ENCODE measurements at places on chromosomes 2 and 18.
A peak's percentile ranks its signal among the peaks of the same experiment; 100 is the strongest.

GRCh38 chr18:63578357-63578958 lies 8.7 kb upstream of the SERPINB13 start:
- DNase-seq, result peak; percentile 35

DNA sequence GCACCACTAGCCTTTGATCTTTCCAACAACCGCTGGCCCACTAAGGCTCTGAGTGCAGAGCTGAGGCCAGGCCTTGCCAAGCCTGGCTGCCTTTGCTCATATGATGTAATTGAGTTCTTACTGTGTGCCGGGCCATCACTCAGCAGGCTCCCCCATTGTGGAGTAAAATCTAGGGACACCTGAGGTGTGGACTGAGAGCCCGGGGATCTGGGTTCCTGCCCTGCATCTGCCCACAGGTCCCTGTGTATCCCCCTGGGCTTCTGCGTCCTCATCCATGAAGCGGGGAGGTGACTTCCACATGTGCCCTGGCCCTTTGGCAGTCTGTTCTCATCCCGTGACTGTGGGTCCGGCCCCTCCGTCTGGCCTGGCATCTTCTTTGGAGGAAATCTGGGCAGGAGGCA lies 33.8 kb downstream of the GREB1 start:
- no peak for DNase-seq

DNA sequence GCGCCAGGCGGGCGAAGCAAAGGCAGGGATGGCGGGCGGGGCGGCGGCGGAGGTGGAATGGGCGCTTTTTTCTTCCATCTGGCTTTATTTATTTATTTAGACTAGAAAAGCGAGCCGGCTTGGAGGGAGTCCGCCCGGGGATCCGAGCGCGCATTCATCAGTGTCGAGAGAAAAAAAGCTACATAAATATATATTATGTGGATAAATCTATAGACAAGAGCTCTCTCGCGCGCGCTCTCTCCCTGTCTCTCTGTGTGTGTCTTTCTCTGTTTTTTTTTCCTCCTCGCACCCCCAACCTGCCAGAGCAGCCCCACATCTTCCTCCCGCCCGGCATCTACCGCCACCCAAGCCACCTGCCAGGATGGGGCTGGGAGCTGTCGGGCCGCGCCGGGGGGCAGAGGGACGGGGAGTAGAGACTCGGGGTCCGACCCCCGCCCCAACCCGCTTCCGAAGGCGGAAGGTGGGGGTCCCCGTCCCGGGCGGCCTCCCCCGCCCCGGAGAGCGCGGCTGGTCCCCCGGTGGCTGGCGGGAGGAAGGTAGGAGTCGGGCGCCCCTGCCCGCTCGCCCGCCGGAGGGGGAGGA lies 972 bp upstream of the CELF4 start:
- DNase-seq, result no peak

DNA sequence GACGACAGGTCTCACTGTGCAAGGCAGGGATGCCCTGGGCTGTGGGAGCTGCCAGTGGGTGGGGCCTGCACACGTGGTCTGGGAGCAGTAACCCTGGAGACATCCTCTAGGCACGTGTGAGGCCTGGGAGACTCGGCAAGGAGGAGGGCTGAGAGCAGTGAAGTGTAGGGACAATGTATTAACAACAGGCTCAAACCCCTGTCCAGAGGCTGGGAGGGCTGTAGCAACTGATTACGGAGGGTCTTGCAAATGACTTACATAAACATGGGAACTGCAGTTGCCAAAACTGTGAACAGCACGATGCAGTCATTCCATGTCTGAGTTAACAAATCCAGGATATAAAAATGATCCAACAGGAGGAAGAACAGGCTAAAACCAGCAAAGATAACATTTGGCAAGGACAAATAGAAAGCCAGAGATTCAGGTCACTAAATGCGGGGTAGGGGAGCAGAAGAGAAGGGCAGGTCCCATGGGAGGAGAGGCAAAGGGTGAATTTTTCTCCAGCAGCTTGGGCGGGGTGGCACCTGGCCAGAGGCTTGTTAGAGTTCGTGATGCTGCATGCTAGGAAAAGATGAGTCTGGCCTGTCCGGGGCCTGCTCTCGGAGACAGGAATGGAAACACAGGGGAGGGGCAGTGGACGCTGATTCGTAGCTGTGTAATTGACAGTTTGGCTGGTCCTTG lies 44.9 kb downstream of the CYP27C1 start:
- no peak for DNase-seq

DNA sequence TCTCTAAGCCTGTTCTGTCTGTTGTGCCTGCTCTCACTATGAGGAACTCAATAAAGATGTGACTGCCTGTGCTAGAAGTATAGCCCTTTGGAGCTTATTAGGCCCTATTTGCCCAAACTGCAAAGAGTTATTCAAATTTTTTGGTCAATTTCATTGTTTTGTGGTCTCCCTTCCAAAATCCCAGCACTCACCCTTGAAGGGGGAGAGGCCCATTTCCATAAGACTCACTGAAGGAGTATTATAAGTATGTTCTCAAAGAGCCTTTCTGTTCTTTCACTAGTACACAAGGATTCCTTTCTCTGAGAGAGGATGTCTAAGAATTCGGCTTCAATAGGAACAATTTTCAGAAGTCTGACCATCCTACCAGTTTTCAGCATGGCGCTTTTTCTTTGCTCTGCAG lies 641.9 kb upstream of the REG3G start:
- DNase-seq, result no peak

- no peak for DNase-seq
Measured at GRCh38 chr2:124327303-124327702, 302.2 kb downstream of the CNTNAP5 start.

- no peak for DNase-seq
Measured at GRCh38 chr2:51031021-51031780, 731 bp downstream of the NRXN1 start.

DNA sequence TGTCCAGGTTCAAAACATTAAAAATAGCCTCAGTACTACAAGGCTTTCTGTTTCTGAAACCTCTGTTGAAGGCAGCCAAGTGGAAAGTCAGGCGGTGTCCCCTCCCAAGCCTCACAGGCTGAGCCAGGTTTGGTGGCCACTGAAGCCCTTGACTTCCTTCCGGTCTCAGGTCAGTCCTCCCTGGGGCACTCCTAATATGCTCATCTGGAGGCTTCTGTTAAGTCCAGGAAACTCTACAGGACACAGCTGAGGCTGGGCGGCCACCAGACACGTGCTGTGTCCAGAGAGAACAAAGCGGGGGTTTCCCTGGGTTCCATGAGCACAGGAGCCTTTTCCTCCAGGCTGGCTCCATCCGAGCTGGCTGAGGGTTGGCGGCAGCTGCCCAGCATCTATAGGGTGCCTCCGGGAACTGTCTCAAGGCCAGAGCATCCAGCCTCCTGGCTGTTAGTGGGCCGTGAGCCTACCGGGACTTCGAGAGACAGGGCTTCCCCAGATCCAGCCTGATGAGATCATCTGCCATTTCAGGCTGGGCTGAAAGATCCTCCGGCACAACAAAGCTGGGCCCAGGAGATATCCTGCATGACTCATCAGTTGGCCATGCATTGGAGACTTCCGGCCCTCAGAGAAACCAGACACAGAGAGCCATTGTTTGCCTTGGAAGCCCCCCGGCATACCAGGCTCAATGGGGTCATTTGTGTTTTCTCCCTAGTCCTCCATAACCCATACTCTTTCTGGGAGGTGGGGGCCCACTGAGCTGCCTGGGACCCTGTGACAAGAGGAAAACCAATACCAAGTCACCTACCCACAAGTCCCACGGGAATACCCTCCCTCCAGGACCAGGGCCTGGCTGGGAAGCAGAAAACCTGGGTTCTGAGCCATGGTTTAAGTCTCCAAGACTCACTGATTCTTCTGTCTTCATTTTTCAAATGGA lies 71.7 kb downstream of the HS1BP3 start:
- peak; percentile 64 for DNase-seq

- DNase-seq, result no peak
Measured at GRCh38 chr18:50956116-50956515, 11.7 kb upstream of the ELAC1 start.

DNA sequence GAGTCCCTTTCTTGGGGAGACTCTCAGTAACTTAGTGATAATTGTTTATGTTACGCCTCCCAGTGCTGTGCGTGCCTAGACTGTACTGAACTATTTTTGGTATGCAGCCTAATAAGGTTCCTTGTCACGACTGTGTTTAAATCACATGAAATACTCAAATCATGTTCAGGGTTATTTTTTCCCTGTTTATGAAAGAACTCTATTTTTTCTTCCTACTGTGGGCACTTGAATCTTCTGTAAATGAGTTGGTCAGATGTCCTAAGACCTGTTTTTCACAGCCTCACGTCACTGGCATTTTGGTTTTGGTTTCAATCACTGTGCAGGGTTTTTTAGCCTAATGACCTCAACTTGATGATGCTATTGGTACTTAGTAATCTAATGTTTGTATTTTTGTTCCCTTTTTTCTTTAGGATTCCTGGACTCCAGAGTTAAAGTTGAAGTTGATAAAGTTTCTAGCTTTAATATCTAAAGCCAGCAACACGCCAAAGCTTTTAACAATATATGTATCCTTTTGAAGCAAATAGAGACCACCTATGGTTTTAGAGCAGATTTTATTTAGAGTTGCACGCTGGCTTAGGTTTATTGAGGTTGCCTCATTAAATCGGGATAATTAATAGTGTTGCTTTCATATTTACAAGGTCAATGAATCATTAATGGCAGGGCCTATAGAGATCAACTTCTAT lies 24.0 kb downstream of the ARMC9 start:
- no peak for DNase-seq

GRCh38 chr2:25062511-25062917 lies 20.6 kb downstream of the EFR3B start:
- DNase-seq, result no peak

- DNase-seq, result no peak
Measured at GRCh38 chr2:236169151-236169721, 1.1 kb upstream of the GBX2 start.

DNA sequence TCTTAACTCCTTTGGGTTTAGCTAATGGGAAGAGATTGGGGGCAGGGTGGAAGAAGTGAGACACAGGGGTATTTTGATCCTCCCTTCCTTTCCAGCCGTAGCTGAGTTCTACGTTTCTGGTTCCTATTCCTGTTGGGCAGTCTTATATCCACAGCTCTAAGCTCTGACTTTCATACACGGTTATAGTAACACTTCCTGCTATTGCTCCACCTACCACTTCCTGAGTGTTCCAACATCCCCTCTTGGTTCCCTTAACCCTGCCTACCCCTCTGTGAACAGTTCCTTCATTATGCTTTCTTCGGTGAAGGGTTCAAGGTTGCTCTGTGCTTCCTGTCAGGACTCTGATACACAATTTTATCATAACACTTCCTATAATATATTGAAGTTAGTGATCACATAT lies 205.1 kb downstream of the DNAH7 start:
- no peak for DNase-seq

- DNase-seq, result no peak
Measured at GRCh38 chr2:219172231-219173154, 2.7 kb upstream of the SLC23A3 start.

GRCh38 chr18:65365245-65365980 lies 385.4 kb upstream of the CDH7 start:
- DNase-seq, result no peak

GRCh38 chr2:26503231-26503880 lies 25.4 kb upstream of the OTOF start:
- DNase-seq, result peak; percentile 49

GRCh38 chr18:11293794-11294193 lies 144.4 kb upstream of the PIEZO2 start:
- no peak for DNase-seq

DNA sequence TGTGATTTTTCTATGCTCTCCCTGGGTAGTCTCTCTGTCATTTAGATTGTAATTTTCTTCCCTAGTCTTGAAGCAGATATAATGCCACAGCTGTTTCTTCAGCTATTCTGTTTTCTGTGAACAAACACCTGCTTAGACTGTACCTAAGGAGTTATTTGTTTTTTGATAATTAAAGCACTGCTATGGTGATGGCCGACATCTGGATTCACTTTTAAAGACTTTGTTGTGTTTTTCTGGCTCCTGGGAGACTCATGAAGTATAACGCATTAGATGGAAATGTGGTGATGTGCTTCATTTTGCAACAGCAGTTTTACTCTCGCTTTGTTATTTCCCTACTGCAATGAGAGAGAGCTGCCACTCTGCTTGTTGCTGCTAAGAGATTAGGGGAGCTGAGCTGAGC lies 15.7 kb upstream of the C2orf69 start:
- no peak for DNase-seq

DNA sequence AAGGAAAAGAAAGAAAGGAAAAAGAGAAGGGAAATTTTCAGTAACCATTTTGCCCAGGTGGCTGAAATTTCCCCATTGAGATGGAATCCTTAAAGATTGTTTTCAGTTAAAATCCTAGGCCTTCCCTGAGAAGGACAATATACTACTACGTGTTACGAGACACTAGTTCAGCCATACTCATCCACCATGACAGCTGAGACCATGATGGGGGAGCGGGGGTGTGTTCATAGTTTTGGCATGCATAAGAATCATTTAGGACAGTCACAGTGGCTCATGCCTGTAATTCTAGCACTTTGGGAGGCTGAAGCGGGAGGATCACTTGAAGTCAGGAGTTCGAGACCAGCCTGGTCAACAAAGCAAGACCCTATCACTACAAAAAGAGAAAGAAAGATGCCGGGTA lies 28.0 kb downstream of the PLA2R1 start:
- no peak for DNase-seq

DNA sequence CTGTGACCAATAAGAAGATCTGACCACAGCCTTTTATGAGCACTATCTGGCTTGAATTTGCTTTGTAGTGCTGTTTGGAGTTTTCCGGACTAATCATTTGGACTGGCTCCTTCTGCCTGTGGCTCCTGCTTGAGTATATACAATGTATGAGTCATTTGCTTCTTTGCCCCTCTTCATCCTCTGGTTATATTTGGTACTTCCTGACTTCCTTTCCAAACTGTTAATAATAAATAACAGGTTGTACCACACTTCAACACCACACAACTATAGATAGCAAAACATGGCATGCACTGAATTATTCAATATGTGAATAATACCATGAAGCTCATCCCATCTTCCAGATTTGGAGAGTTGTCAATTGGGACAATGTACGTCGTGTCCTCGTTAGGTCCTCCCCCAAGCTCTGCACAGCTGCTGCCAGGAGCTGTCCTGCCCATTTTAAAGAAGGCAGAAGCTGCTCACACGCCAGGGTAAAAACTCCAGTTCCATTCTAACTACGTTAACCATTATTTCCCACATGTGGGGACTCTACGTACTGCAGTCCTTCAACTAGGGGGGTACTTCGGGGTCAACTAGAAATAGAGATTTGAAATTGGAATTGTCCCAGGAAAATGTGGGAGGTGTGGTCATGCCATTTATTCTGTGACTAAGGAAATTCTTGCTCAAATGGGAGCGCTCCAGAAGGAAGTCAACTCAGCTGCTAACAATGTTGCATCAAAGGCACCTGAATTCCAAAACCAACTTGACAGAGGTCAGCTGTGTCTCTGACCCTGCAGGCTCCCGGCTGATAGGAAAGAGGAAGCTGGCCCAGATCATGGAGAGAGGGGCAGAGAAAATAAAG lies 38.1 kb downstream of the ST8SIA5 start:
- peak; percentile 9 for DNase-seq
